ENCODE measurements at places on chromosomes 5 and 9.

- no peak for DNase-seq
Observed at GRCh38 chr9:23938908-23939307, 112.9 kb upstream of the ELAVL2 start.

- no peak for DNase-seq
Observed at GRCh38 chr5:37808945-37809344, 30.9 kb downstream of the GDNF start.

DNA sequence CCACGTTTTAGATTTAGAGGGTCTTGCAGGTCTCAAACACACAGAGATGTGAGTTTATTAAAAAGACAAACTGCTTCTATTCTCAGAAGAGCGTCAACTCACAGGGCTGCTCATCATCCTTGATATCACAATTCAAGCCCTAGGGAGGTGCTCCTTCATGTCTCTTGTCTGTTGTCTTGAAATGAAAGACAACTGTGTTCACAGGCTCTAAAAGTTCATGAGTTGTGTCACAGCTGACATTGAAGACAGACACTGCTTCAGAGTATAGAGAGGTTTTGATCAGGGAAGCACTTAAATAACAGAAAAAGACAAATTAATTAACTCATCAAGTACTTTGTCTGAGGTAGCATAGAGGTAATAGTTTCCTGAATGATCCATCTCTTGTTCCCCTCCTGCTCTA is 1917.6 kb upstream of the WWC1 start:
- no peak for DNase-seq

GRCh38 chr5:159936686-159937329 is 20.5 kb downstream of the ADRA1B start:
- no peak for DNase-seq

DNA sequence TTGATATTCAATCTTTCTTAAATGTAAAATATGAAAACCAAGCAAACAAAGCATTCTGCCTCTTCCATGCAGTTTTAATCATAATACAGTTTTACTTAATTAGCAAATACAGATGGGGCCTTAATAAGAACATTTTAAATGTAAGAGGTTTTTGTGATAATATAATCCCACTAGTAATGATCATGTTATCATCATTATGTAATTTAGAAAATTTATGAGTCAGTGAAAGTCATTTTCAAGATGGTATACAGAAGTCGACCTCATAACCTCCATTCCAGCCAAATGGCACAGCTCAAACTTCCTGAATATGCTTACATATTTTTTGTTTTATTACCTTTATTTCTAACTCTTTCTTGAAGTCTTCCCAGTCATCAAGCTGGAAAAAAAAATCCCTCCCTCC is 102.2 kb upstream of the GNA14 start:
- no peak for DNase-seq

GRCh38 chr5:28574606-28575005 is 1536.2 kb upstream of the CDH9 start:
- no peak for DNase-seq

DNA sequence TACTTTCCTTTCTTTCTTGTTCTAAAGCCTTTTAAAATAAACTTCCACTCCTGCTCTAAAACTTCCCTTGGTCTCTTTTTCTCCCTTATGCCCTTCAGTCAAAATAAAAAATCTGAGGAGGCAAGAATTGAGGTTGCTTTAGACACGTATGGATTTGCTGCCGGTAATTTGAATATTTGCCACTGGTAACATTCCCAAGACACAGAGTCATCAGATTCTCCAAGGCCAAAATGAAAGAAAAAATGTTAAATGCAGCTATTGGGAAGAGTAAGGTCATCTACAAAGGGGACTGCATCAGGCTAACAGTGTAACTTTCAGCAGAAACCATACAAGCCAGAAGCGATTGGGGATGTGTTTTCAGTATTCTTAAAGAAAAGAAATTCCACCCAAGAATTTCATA is 311.1 kb downstream of the CDH18 start:
- no peak for DNase-seq

- DNase-seq, result no peak
Observed at GRCh38 chr5:9209846-9210492, 335.9 kb downstream of the SEMA5A start.

DNA sequence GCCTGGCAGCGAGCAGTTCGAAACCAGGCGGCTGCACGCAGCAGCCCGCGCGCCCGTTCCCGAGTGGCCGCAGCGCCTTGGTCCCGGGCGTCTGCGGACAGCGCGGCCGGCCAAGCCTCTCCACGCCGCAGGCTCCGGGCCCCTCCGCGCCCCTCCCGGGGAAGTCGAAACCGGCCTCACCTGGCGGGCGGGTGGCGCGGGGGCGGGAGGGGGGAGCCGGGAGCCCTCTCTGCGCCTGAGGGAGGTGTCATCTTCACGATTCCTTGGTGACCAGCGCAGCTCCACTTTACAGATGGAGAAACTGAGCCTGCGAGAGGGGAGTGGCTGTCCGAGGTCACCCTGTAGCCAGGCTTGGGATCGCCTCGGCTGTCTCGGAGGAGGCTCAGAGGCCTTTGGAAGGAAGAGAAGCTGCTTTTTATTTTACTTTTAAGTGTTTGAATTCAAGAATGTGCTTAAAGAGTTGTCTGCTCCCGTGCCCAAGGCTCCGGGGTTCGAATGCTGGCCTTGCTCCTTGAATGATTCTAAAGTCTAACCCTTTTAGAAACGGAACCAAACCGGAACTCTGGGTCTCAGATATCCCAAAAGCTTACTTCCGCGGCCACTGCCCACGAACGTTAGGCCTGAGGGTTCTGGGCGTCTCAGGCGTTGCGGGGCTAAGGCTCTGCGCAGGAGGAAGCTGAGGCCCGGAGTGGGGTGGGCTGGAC is 662 bp downstream of the SUSD3 start:
- DNase-seq, result no peak

GRCh38 chr9:77922591-77922990 is 109.0 kb downstream of the GNAQ start:
- DNase-seq, result no peak

GRCh38 chr9:113513111-113513510 is 49.6 kb downstream of the RGS3 start:
- DNase-seq, result no peak

DNA sequence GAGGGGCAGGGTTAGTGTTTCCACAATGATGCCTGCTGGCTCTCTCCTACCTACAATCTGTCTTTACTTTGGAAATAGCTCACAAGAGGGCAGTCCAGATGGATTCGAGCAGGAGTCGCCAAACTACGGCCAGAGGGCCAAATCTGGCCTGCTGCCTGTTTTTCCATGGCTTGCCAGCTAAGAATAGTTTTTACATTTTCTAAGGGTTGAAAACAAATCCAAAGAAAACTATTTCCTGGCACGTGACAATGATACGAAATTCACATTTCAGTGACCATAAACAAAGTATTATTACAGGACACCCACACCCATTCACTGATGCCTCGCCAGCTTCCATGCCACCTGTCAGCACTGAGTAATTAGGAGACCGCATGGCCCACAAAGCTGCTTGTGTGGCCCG is 162.9 kb upstream of the WWC1 start:
- DNase-seq, result no peak

DNA sequence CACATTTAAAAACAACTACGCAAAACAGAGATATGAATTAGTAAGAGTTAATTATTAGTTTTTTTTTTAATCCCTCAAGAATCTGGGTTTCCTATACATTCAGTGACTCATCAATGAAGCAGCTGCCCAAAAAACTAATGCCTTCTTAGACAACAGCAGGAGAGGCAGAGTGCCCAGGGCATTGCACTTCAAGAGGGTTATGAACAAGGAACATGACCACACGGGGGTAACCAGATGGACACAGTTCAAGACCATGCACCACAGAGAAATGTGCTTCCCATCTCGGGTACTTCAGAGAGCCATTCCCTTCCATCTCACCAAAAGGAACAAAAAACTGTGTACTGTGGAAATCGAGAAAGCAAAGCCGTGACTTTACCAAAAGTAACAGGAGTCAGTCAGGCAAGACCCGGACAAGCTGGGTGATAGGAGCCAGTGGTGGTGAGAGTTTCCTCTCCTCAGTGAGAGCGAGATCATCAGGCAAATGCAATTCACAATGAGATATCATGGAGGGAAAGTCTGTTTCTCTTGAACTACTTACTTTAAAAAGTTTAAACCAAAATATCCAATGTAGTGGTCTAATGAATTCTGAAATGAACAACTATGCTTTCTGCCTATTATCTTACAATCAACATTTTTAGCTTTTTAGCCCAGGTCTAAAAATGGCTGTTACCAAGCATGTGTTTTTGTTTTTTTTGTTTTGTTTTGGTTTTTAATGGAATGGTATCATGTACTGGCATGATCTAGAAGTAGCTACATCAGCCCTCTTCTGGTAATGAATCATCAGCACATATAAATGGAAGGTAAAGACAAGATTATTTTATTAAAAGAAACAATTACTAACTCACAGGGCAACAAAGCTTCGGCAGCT is 192.1 kb downstream of the TSSK1B start:
- no peak for DNase-seq

GRCh38 chr5:16411741-16412455 is 53.7 kb downstream of the ZNF622 start:
- no peak for DNase-seq

GRCh38 chr5:106399391-106399790 is 1271.3 kb downstream of the EFNA5 start:
- DNase-seq, result no peak

DNA sequence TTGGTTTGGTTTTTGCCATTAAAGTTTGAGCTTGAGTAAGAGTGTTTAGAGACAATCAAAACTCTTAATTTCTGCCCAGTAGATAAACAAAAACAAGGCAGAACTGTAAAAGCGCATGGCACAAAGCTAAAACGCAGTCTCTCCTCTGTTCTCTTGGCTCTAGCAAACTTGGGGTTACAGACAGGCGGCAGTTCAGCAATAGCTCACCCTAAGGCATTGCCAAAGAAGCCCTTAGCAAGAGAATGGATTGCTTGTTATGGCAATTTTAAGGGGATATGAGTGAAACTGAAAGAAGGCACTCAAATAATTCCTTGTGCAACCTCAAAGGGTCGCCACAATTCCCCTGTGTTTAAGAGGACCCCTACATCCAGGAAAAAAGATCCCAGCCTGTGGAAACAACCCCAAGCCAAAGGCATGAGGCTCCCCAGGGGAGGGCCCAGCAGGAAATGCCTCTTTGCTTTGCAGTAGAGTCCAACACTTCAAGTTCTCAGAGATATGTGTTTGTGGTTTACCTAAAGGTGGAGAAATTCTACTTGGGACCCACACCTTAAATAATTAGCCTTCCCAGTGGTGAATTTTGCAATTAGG is 317.0 kb upstream of the MPDZ start:
- no peak for DNase-seq

DNA sequence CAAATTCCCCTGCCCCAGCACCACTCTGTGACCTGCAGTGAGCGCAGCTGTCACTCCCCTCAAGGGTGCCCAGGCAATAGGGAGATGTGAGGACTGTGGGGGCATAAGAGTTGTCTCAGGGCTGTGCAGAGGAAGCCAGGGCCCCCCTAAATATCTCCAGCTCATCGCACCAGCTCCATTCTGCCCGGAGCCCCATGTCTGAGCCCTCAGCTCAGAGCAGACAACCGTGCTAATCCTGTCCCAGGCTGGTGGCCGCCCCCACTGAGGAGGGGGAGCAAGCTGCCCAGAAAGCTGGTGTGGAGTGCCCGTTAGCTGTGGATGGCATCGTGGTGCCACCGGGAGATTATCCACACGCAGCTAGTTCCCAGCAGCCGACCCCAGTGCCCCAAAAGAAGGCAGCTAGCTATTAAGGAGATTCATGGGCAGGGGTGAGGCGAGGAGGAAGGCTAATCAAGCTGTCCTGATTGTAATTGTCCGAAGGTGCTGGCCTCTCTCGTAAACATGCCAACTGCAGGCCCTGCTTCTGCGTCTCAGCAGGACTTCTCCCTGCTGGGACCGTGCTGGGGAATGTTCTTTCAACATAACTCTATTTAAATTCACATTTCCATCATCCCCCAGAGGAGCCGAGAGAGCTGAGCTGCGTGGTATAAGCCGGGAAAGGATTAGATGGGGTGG is 17.0 kb upstream of the FIBCD1 start:
- DNase-seq, result no peak

- DNase-seq, result no peak
Observed at GRCh38 chr5:84255315-84255714, 129.4 kb downstream of the EDIL3 start.

GRCh38 chr9:136726631-136727191 is 14.3 kb downstream of the DIPK1B start:
- DNase-seq, result no peak

DNA sequence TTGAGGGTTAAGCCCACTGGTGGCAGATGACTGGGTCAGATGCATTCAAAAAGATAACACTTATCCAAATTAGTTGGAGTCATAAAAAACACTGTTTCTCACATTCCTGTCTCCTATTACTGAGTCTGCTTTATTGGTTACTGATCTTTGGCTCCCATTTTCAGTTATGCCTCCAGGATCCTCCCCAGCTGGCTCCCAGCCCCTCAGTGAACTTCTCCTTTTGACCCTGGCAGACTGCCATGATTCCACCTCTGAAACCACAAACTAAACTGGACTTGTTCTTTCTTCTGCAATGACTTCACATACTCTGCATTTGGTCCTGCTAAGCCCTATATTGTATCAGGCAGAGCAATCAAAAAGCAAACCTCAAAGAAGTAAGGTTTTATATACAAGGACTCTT is 860.8 kb upstream of the DMAC1 start:
- peak; percentile 70 for DNase-seq

DNA sequence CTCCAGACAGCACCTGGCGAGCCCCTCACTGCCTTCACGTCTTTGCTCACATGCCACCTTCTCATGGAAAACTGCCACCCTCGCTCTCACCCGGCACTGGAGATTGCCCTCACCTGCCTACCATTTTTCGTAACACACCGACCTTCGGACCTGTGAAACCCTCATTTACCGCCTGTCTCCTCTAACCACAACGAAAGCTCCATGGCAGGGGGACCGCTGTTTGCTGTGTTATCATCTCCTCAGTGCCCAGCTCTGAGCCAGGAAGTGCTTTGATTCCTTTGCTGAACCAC is 109.2 kb upstream of the PHYKPL start:
- DNase-seq, result no peak

- DNase-seq, result no peak
Observed at GRCh38 chr9:35820076-35820475, 5.2 kb upstream of the HINT2 start.

DNA sequence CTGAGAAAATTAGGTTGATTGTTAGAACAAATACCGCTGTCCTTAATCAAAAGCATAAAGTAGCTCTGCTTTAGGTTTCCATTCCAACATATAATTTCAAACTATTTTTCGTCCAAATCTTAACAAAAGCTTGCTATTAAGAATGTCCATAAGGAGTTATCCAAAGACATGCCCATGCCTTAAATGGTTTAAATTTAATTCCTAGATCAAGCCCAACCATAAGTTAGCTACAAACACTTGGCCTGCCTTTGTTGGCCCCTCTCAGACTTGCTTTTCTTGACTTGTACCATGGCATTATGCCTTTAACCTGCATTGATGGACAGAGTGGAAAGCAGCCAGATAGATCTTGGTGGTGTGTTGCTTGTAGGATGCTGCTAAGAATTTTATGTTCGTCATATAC is 8.8 kb downstream of the GARNL3 start:
- DNase-seq, result no peak

DNA sequence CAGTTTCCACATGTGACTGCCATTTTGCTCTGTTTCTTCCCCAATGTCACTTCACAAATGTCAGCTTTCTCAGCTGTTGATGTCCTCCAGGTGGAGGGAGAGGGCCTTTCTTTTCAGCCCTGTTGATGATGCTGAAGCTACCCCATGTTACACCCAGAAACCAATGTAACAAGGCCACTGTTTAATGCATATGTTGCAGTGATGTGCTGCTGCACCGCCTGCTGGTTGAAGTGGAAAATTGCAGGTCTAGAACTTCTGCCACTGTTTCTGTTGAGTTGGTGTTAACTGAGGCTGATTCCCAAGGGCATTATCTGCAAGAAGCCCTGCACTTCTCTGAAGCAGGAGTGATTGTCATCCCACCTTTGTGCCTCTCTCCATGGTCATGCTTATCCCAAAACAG is 428.4 kb downstream of the KDM4C start:
- DNase-seq, result no peak

- no peak for DNase-seq
Observed at GRCh38 chr5:136113606-136114005, 19.0 kb upstream of the SMAD5 start.
